ENCODE measurements at places on chromosomes 5 and 9.
A peak's percentile ranks its signal among the peaks of the same experiment; 100 is the strongest.

DNA sequence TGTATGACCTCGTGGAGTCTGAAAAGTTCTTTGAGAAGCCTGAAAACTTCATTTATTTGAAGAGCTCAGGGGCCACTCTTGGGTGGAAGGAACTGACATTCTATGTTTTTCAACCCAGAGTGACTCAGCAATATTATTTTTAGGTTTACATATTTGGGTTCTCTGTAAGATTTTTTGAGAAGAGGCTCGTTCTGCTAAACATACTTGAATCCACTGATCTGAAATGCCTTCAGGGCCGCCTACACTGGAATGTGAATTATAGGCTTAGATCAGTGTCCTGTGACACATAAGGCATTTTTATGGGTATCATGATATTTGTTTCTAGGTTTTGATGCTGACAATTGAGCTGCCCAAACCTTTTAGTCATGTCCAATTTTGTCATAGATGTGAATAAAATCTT is 86.2 kb downstream of the PSAT1 start:
- no peak for DNase-seq

DNA sequence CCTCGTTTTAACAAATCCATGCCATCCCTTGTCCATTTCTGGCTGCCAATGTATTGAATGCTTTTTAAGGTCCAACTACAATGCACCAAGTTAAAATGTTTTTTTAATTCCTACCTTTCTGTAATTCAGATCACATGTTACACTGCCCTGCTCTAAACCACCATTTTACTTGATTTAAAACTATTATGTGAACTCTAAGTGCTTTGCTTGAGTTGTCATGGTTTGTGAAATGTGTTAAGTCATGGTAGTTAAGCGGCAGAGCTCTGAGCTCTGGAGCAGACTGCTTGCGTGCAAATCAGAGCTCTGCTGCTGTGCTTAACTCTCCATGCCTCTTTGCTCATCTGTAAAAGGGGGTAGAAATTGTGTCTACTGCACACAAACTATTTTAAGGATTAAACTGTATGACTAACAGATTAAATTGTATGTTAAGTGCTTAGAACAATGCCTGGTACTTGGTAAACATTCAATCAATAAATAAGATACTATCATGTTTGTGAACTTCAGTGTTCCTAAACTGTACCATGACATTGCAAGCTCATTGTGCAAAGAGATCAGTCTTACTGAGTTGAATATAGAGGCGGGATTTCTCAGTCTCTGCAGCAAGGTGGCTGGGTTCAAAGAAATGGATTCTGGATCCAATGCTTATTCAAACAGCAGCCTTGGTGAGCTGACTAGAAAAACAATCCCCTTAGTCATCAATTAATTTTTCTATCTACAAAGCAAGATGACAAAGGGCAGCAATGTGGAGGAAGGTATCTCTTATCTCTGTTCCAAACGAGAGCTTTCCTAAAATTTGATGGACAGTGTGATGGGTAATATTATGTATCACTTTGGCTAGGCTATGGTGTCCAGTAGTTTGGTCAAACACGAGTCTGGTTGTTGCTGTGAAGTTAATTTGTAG is 16.1 kb upstream of the CMBL start:
- no peak for DNase-seq

GRCh38 chr5:172608773-172609172 is 32.3 kb upstream of the NEURL1B start:
- no peak for DNase-seq

DNA sequence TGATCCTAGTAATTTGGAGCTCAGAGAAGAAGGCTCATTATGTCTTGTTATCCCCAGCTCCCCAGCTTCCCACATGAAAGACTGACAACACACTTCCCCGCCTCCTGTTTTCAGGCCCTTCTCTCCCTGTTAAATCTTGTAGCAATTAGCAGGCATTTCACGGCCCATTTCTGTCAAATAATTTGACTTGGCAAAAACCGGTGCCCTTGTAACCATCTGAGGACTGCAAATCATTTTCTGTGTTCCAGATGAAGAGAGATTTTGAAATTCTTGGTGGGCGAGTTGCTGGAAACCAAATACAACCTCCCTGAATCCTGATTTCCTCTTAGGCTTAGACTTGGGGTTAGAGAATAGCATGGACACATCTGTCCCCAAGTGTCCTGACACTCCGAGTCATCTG is 109.7 kb downstream of the MSX2 start:
- no peak for DNase-seq

GRCh38 chr9:16986556-16986955 is 116.1 kb upstream of the BNC2 start:
- DNase-seq = no peak

- DNase-seq = no peak
Measured at GRCh38 chr5:30765706-30766105, 427.8 kb upstream of the CDH6 start.

DNA sequence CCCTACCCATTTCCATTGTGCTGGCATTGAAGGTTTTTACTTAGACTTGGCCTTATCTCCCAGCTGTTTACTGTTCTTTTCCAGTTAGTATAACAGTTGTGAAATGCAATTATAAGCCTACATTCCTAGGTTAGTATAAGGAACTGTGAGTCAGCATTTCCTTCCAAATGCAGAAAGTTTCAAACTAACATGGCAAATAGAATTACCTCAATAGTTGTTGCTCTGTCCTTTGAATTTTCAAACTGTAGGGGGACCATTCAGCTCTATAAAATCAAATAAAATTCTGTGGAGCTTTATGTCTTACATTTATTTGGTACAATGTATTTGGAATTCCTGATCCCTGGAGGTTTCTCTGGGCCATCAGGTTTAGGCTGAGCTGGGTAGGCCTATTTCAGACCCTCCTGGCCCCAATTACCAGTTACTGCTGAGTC is 47.2 kb downstream of the ARHGEF28 start:
- DNase-seq = no peak

DNA sequence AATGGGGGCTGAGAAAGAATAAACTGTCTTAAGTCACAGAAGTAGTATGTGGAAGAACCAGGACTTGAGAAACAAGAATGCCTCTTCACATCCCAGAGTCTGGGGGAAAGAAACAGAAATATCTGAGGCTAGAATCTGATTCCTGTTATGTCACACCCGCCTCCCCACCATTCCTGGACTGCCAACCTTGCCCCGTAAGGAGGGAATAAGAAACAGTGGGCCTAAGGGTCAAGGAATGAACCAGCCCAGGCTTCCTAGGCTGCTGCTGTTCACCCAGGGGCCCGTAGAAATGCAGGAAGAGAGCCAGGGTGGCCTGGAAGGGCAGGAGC is 4.3 kb downstream of the PCDH1 start:
- no peak for DNase-seq

DNA sequence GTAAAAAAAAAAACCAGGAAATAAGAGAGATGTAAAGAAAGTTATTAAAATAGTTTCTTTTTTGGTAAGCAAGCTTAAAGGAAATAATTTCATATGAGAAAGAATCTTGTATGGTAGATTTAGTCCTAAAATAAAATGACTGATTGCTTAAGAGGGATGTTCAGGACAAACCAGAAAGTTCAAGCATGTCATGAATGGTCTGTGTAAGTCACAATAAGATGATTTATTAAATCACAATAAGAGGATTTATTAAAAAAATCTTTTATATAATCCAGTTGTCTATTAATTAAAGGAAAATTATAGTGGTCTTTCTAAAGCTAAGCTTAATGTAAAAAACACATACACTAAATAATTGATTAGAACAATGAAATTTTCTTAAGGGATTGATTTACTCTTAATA is 91.8 kb upstream of the OR13F1 start:
- no peak for DNase-seq

- no peak for DNase-seq
Measured at GRCh38 chr5:151819830-151820229, 48.1 kb downstream of the G3BP1 start.

GRCh38 chr9:138007918-138008841 is 130.6 kb downstream of the CACNA1B start:
- DNase-seq = no peak

- no peak for DNase-seq
Measured at GRCh38 chr5:125181159-125181558, 434.7 kb upstream of the ZNF608 start.

GRCh38 chr5:64947031-64947430 is 178.3 kb downstream of the CWC27 start:
- DNase-seq = no peak

DNA sequence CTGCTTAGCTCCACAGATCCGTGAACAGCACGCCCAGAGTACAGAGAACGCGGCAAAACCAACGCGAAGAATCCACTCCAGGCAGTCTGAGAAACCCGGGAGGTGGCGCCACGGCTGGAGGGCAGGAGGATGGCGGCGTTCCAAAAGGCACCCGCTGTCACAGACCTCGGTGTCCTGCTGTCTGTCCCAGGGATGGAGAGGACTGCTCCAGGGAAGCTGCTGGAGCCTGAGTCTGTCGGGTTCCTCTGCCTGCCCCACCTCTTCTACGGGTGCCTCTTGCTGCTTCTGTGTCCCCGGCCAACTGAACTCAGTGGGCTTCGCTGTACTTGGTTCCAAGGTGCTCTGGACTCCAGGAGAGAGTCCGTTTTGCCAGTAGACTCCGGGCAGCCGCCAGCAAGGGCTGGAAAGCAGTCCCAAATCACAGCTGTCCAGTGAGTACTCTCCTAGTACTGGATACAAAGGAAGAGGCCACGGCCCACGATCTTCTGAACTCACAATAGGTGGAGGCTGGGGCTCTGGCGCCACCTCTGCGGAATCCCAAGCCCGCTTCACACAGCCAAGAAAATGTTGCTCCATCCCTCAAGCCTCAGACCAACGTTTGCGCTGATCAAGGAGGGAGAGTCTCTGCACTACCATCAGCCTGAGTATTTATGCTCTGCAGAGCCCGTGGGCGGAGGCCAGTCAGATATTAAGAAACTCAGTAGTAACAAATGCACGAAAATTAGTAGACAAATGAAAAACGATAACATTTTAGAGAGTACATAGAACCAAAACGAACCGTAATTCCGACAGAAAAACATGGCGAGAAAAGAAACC is 440 bp downstream of the ANXA2R start:
- peak; percentile 64 for DNase-seq

DNA sequence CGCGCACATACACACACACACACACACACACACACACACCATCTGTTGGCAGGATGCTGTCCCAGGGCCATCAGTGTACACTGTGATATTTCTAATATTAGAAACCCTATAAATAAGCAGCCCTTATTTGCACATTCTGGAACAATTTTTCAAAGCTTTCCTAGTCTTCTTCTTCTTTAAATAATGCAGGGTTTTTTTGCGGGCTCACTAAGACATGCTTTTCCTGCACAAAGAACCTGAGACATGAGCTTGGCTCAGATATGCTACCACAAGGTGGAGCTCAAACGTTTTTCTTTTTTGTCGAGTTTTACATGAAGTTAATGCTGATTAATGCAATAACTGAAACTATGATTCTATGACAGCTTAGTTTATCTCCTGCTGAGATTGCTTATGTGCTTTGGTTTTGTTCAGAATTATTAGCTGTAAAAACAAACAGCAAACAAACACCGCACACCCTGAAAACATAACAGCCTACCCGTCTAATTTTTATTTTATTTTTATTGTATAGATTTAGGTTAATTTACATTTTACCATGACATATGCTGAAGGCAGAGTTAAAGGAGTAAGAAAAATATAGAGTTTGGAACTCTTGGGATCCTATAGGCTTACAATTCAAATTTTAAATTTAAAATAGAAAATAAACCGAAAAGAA is 95.8 kb downstream of the ALDH1A1 start:
- no peak for DNase-seq
